A549 treated with DMSO at 1 μM for 4 hours (cell line): ENCODE measurements at places on chromosomes 1 and 21. TPM values are rescaled to one million over a fixed set of nuclear protein-coding genes. Genes with fewer than 3 reads are reported as not detected.

KIFAP3 gene
- 10.8 to 13.8 TPM (median 12.9 TPM) in 5 replicates for total RNA-seq

RCSD1 gene
- total RNA-seq: 0.06 to 0.09 TPM (median 0.08 TPM) in 4 of 5 replicates, not detected in the other

KRTAP13-1 gene
- total RNA-seq: not detected in 5 replicates

ESRRG gene
- total RNA-seq: not detected in 5 replicates

CAPN9 gene
- total RNA-seq: not detected in 5 replicates

ACBD6 gene
- total RNA-seq: 54.8 to 62.5 TPM (median 57.5 TPM) in 5 replicates

LGR6 gene
- 0.40 to 0.75 TPM (median 0.61 TPM) in 5 replicates for total RNA-seq

GBP4 gene
- total RNA-seq: 0.02 to 0.05 TPM (median 0.02 TPM) in 3 of 5 replicates, not detected in the others

HMCN1 gene
- total RNA-seq: 0.03 to 0.13 TPM (median 0.08 TPM) in 5 replicates

RHEX gene
- not detected in 5 replicates for total RNA-seq

LAMC1 gene
- total RNA-seq: 94.4 to 132 TPM (median 118 TPM) in 5 replicates

SPRR2F gene
- total RNA-seq: not detected in 5 replicates

GIPC2 gene
- total RNA-seq: 0.02 to 0.03 TPM in 2 of 5 replicates, not detected in the others

OR2G6 gene
- not detected in 5 replicates for total RNA-seq

COL6A1 gene
- total RNA-seq: 18.6 to 24.0 TPM (median 20.1 TPM) in 5 replicates

PRAMEF17 gene
- total RNA-seq: not detected in 5 replicates

SPATA46 gene
- not detected in 5 replicates for total RNA-seq

MAP10 gene
- total RNA-seq: 0.63 to 1.2 TPM (median 1.1 TPM) in 5 replicates

TSACC gene
- total RNA-seq: 2.0 to 2.8 TPM (median 2.2 TPM) in 5 replicates

KPRP gene
- not detected in 5 replicates for total RNA-seq

IGSF3 gene
- 19.0 to 26.5 TPM (median 23.3 TPM) in 5 replicates for total RNA-seq

CACNA1S gene
- 0.01 TPM in 1 of 5 replicates, not detected in the others for total RNA-seq

PRDX6 gene
- 292 to 318 TPM (median 304 TPM) in 5 replicates for total RNA-seq

OR2T8 gene
- total RNA-seq: not detected in 5 replicates

FNDC10 gene
- 6.3 to 10.2 TPM (median 7.4 TPM) in 5 replicates for total RNA-seq

SHISAL2A gene
- 0.16 TPM in 1 of 5 replicates, not detected in the others for total RNA-seq
